A549 treated with dexamethasone at 1 μM for 4 hours (cell line): ENCODE measurements at places on chromosomes 1 and 21. TPM values are rescaled to one million over a fixed set of nuclear protein-coding genes. Genes with fewer than 3 reads are reported as not detected.

Gene NR0B2
- 0.09 to 0.11 TPM (median 0.10 TPM) in 3 of 5 replicates, not detected in the others for total RNA-seq

Gene CFHR3
- 0.06 to 0.21 TPM (median 0.12 TPM) in 4 of 5 replicates, not detected in the other for total RNA-seq

Gene COL9A2
- total RNA-seq, result 0.17 to 0.25 TPM (median 0.19 TPM) in 5 replicates

Gene E2F2
- 2.2 to 3.3 TPM (median 2.9 TPM) in 5 replicates for total RNA-seq

Gene LCE1B
- total RNA-seq, result 0.08 TPM in 1 of 5 replicates, not detected in the others

Gene PRRX1
- 0.02 TPM in 1 of 5 replicates, not detected in the others for total RNA-seq

Gene SPATA1
- total RNA-seq, result 0.53 to 1.7 TPM (median 1.1 TPM) in 5 replicates

Gene B3GALNT2
- total RNA-seq, result 16.8 to 22.2 TPM (median 21.4 TPM) in 5 replicates

Gene NPPB
- total RNA-seq, result not detected in 5 replicates

Gene OPTC
- total RNA-seq, result not detected in 5 replicates

Gene FAM151A
- 0.14 to 0.43 TPM (median 0.29 TPM) in 5 replicates for total RNA-seq

Gene OR2T29
- not detected in 5 replicates for total RNA-seq

Gene RIMS3
- total RNA-seq, result 0.78 to 1.5 TPM (median 1.3 TPM) in 5 replicates

Gene S100A3
- total RNA-seq, result 120 to 134 TPM (median 130 TPM) in 5 replicates

Gene PER3
- total RNA-seq, result 0.58 to 1.2 TPM (median 1.0 TPM) in 5 replicates

Gene TATDN3
- total RNA-seq, result 11.4 to 15.2 TPM (median 12.4 TPM) in 5 replicates

Gene TTC39A
- 1.6 to 1.9 TPM (median 1.8 TPM) in 5 replicates for total RNA-seq

Gene PRSS38
- not detected in 5 replicates for total RNA-seq

Gene FLG
- under 0.01 to 0.01 TPM (median 0.01 TPM) in 4 of 5 replicates, not detected in the other for total RNA-seq

Gene PGBD2
- total RNA-seq, result 3.1 to 4.5 TPM (median 3.3 TPM) in 5 replicates

Gene SLC9C2
- total RNA-seq, result not detected in 5 replicates

Gene AHCYL1
- 41.7 to 64.0 TPM (median 56.3 TPM) in 5 replicates for total RNA-seq

Gene FLG2
- total RNA-seq, result not detected in 5 replicates

Gene CLCA4
- total RNA-seq, result not detected in 5 replicates

Gene IVL
- total RNA-seq, result 0.05 to 0.12 TPM (median 0.09 TPM) in 5 replicates

Gene TEX38
- not detected in 5 replicates for total RNA-seq

Gene HSD3B2
- total RNA-seq, result not detected in 5 replicates
